ENCODE measurements at places on chromosomes 7 and 10.
A peak's percentile ranks its signal among the peaks of the same experiment; 100 is the strongest.

DNA sequence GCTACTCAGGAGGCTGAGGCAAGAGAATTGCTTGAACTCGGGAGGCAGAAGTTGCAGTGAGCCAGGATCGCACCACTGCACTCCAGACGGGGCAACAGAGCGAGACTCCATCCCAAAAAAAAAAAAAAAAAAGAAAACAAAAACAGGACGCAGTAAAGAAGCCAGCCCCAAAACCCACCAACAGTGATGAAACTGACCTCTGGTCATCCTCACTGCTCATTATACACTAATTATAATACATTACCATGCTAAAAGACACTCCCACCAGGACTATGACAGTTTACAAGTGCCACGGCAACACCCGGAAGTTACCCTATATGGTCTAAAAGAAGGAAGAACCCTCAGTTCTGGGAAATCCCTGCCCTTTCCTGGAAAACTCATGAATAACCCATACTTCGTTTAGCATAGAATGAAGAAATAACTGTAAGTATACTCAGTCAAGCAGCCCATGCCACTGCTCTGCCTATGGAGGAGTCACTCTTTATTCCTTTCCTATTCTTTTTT, 40.0 kb upstream of the EIF4H start:
- DNase-seq: peak; percentile 50

DNA sequence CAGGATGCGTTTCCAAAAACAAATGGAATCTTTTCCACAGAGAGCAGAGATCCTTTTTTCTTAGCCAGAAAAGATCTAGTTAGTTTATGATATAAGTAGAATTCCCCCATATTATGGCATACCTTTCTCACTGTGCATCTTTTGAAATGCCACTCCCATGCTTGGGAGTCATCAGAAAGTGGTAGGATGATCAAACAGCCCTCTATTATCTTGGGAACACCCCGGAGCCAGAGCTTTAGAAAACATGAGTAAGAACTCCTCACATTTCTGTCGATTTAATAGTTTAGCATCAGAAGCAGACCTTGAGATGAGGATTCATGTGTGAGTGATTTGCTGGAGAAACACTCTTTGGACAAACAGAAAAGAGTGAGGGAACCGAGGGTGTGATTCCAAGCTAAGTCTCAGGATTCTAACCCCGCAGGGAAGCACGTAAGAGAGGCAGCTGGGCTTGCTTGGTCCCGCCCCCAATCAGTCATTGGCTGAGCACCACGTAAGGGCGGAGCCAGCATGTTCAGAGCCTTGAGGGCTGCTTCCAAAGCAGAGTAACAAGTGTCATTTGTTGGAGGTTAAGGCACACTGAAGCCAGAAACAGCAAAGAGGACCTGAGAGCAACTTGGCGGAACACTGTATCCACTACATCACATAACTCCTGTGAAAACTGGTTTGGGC, 43.7 kb upstream of the NXPH1 start:
- DNase-seq: no peak

- DNase-seq: no peak
Observed at GRCh38 chr10:110833234-110833940, 38.3 kb upstream of the PDCD4 start.

DNA sequence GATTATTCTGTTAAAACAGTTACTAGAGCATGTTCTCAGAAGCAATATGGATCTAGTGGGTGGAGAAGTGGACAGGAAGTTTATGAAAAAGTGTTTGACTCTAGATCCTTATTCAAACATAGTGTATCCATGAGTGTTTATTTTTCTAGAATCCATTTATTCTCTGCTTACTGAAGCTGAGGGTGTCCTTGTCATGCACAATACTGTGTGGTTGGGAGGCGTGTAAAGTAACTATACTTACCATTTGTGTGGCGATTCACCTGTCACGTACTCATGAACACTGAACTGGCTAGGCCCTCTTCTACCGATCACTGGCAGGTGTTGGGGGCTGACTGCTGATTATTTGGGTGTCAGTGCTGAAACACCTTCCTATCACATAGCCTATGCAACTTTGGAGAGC, 74.0 kb downstream of the POU6F2 start:
- DNase-seq: no peak

DNA sequence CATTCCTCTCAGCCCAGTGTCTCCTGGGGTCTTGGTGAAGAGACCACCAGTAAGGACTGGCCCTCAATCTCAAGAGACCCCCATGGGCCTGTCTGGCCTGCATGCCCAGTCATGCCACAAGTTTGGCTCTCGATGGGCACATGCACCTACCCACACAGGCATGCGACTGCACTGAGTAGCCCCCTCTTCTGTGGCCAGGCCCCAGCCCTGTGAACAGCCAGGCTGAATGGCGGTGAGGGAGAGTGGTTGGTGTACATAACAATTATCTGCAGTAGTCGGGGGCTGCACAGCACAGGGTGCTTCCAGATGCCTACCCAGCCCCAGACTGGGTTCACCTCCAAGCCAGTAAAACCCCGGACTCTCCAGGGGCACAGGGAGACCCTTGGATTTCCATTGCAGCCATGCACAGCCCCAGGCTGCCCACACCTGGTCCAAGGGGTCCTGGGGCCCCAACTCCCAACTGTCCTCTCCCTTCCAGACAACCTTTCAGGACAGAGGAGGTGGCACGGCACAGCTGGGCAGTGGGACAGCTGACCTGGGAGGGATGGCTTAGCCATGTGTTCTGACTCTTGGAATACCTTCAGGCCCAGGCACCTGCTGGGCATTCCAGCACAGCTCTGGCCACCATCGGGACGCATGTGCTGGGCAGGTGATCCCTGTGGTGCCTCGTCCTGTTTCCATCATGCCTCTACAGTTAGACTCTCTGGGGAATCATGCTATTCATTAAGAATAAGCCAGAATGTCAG, 21.0 kb upstream of the CSGALNACT2 start:
- DNase-seq: no peak

- no peak for DNase-seq
Observed at GRCh38 chr10:14022954-14023672, 307.6 kb downstream of the FRMD4A start.

- no peak for DNase-seq
Observed at GRCh38 chr7:47988496-47989386, 9.3 kb upstream of the HUS1 start.

GRCh38 chr10:10865913-10866312, 151.8 kb upstream of the CELF2 start:
- DNase-seq: no peak

DNA sequence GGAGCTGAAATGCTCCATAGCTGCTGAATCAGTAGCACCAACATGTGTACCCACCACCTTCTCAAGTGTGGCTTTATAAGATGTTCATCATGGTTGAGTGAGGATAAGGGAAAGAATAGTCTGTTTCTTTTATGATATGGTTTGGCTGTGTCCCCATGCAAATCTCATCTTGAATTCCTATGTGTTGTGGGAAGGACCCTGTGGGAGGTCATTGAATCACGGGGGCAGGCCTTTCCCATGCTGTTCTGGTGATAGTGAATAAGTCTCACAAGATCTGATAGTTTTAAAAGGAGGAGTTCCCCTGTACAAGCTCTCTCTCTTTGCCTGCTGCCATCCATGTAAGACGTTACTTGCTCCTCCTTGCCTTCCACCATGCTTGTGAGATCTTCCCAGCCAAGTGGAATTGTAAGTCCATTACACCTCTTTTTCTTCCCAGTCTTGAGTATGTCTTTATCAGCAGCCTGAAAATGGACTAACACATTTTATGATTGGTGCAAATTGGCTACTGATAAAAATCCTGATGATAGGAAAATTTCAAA, 799.9 kb downstream of the TNS3 start:
- DNase-seq: no peak

Data from activated CD4-positive, alpha-beta T cell treated with anti-CD3 and anti-CD28 coated beads, Interleukin-2, Interleukin-6, amounts not matched to agents 100 ng/mL and 50 ng/mL, durations not matched to agents 16 hours and 8 hours (primary cell).